ENCODE measurements at places on chromosomes 5 and 9. TPM values are rescaled to one million over a fixed set of nuclear protein-coding genes. Genes with fewer than 3 reads are reported as not detected.

DNA sequence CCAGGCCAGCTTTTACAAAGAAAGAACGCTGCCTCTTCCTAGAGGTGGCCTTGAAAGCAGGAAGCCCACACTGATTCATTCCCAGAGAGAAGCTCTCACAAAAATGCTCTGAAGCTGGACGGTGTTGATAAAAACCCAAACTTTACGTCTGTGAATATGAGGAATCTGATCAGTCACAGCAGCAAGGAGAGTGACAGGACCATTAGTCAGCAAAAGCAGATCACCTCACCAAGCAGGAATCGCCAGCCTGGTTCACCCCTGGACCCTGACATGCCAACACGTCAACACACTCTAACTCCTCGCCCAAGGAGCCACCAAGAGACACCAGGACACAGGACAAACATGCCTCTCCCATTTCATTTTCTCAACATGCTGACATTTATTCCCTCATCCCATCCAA lies 70.6 kb upstream of the ZNF622 start:
- no peak for DNase-seq

- DNase-seq = no peak
Measured at GRCh38 chr9:130227833-130228232, 37.7 kb upstream of the HMCN2 start.

GRCh38 chr5:73789851-73790281 lies 163.9 kb downstream of the ARHGEF28 start:
- peak; percentile 82 for DNase-seq

DNA sequence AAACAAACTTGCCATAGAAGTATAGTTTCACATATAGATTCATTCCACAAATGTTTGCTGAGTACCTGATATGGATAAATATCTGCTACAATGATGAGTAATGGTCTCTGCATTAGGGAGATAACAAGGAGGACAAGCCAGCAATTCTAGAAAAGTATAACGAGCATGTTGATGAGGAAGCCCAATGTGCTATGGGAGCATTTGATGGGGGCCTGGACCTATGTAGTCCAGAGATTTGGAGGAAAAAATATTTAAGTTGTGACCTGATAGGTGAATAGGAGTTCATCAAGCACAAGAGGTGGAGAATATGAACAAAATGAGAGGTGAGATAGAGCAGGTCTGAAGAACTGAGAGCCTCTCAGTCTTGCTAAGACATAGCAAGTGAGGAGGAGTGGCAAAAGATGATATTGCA lies 14.4 kb upstream of the TMEM245 start:
- DNase-seq = no peak

DNA sequence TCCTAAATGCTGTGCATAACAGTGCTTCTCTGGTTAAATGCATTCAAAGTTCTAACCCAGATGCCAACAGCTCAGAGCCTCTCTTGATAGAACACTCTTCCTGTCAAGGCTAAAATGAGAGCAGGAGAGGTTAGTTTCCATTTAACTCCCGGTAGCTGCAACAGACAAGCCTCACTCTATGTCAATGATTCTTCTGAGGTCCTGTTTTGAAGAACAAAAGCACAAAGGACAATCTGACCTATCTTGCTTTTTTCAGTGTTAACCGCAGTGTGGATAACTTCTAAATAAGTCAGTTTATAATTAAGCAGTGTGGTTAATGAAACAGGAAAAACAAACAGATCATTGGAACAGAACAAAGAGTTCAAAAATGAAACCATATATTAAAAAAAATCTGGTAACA lies 80.7 kb downstream of the ANKRD55 start:
- no peak for DNase-seq

- no peak for DNase-seq
Measured at GRCh38 chr9:76932265-76932664, 26.4 kb upstream of the PRUNE2 start.

DNA sequence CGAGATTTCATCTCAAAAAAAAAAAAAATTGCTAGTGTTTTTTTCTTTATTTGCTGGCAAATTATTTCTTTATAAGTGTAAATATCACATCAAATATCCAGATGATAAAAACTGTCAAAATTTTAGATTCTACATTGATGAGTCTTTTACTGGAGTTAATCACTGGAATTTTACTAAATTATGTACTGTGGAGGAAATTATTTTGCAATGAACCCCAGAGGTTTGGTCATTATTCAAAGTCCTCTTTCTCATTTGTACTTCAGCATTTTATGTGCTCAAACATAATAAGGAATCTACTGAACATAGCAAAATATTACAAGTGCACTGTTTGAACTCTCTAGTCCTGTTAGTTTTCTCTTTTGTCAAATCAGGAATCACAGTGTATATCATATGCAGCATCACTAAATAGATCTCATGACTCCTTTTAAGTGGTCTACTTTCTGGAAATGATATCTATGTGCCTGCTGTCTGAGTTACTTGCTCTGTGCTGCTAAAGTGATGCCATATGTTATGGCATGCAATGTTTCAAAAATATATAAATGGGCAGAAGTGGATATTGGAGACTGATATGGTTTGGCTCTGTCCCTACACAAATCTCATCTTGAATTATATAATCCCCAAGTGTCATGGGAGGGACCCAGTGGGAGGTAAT lies 18.0 kb downstream of the OTULINL start:
- DNase-seq = no peak

- no peak for DNase-seq
Measured at GRCh38 chr5:176389135-176390123, 878 bp downstream of the HIGD2A start.

- no peak for DNase-seq
Measured at GRCh38 chr9:90057361-90057760, 452.5 kb downstream of the GADD45G start.

DNA sequence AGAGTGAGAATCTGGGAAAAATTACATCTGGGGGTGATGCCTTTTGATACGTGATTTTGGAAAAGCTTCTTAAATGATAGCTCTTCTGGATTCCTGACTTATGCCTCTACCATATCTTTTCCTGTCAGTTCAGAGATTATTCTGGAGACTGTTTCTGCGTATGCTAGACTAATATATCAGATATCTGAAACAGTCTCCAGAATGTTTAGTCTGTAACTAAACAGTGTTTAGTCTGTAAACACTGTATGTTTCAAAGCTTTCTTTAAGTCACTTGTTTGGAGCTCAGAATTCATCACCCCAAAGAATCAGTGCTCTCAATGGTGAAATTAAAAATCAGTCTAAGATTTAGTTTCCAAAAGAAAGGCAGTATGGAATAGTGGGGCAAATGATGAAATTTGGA lies 19.7 kb downstream of the C9orf85 start:
- no peak for DNase-seq

DNA sequence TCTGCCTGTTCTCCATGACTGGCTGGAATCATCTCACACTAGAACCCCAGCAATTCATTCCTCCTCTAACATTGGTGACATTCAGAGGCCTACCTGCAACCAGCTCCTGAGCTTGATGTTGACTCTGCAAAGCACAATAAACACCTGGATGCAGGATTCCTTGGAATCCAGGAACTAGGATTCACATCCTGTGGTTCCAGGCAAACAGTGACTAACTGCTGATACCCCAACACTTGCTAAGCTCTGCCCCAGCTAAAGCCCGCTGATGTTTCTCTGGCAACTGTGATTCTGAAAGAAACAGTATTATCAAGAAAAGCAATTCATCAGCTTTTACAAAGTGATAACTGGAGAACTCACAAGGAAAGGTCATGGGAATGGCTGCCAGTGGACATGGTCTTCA lies 29.2 kb downstream of the SUSD1 start:
- DNase-seq = no peak

DNA sequence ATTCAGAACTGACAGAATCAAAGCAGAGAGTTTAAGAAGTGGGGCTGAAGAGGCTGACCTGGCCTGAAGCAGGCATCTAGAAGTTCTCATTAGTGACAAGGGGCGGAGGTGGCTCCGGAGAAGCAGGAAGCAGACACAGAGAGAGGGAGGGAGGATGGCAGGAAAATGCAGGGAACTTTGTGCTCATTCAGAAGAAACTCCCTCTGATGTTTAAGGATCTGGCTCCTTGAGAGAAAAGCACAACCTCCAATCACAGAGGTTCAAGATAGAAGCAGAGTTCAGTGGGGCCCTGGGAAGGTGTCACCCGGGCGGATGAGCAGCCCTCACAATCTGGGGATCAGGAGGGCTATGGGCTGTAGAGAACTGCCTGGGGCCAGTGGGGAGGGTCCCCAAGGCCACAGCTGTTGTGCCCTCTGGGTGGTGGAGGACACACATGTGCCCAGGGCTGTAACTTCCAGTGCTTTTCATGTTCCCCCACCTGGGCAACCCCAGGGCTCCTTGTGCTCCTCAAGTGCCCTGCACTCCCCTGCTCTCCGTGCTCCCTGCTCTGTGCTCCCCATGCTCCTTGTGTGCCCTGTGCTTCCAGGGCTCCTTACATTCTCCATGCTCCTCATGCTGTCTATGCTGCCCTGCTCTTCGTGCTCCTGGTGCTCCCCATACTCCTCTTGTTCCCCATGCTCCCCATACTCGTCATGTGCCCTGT lies 51.4 kb downstream of the TRIP13 start:
- peak; percentile 55 for DNase-seq

DNA sequence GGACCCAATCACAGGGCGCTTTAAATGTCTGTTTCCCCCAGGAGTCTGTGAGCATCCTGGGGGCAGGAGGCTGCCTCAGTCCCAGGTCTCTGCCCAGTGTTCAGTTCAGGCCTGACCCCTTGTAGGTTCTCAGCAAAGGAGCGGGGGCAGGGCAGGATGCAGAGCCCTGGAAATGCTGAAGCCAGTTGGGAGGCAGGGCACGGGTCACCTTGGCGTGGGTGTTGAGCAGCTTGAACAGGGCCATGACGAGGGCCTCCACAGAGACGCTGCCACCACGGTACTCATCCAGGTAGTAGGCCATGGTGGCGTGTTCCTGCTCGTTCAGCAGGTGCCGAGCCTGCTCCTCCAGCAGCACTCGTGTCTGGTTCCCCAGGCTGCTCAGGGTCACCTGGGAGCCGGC lies 36.3 kb upstream of the AKNA start:
- DNase-seq = no peak

DNA sequence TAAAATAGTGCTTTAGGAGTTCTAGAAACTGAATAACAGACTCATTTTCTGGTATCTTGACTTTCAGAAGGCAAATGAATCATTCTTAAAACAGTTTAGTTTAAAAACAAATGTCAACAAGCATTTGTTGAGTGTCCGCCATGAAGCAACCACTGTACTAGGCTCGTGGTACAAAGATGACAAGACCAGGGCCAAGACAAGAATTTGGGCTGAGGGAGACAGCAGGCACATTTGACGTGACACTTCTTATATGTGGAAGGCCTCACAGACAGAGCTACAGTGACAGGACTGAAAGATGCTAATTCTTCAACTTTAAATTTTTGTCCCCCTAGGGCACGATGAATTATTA lies 14.4 kb upstream of the ZNF131 start:
- DNase-seq = no peak

DNA sequence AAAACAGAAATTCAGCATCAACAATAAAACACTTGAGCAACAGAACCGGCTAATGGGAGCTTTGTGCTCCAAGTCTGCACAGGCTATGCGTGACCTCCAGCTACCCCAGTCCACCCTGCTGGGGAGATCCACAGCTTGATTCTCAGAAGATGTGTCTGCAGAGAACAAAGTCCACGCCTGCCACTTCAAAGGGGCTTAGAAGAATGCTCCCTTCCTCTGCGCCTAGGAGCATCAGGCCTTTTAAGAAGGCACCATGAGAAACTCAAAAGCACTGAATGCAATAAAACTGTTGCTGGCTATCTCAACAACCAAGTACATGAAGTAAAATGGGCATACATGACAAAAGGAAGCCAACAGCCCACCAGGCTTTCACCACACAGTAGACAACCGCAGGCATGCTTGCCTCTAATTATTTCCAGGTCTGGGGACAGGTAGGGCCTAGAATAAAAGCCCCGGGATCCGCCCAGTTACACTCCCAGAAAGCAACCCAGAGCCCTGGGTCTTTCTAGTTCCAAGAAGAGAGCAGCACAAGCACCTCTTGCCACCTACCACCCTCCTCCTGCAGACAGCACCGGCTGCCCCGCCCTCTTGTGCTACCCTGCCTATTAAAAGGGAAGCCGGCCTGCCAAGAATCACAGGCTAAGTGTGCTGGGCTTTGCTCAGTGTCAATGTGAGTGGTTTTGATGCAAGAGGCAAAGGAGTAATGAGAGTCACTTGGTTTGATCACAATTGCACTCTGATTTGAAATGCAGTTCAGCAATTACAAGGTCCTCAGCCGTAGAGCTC lies 123.2 kb downstream of the SPOCK1 start:
- DNase-seq = peak; percentile 66

- no peak for DNase-seq
Measured at GRCh38 chr5:164097749-164098148, 592.3 kb downstream of the MAT2B start.

GRCh38 chr9:123834889-123835562 lies 94.9 kb downstream of the DENND1A start:
- DNase-seq = peak; percentile 55

GRCh38 chr5:34978681-34979080 lies 49.3 kb downstream of the DNAJC21 start:
- DNase-seq = no peak

DNA sequence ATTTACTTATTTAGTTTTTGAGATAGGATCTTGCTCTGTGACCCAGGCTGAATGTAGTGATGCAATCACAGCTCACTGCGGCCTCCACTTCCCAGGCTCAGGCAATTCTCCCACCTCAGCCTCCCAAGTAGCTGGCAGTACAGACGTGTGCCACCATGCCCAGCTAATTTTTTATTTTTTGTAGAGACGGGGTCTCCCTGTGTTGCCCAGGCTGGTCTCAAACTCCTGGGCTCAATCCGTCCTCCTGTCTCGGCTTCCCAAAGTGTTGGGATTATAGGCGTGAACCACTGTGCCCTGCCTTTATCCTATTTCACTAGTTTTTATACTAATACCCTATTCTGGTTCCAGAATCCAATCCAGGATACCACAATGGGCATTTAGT lies 6.8 kb downstream of the RPS14 start:
- DNase-seq = no peak

The PCDHGA8 gene
- 7.3 TPM for total RNA-seq

The SAXO1 gene
- 0.54 TPM for total RNA-seq

The LECT2 gene
- total RNA-seq = not detected

The TMEM174 gene
- not detected for total RNA-seq

The GRM6 gene
- total RNA-seq = not detected

The SCGB3A2 gene
- total RNA-seq = 305 TPM
